Gastrocnemius medialis (tissue), 4 donors: ENCODE measurements at places on chromosomes 6 and 20.
A peak's percentile ranks its signal among the peaks of the same experiment; 100 is the strongest.

- DNase-seq = peak; percentile 7
These were observed 71.6 kb downstream of the GJA1 start for GRCh38 chr6:121506761-121507754.

DNA sequence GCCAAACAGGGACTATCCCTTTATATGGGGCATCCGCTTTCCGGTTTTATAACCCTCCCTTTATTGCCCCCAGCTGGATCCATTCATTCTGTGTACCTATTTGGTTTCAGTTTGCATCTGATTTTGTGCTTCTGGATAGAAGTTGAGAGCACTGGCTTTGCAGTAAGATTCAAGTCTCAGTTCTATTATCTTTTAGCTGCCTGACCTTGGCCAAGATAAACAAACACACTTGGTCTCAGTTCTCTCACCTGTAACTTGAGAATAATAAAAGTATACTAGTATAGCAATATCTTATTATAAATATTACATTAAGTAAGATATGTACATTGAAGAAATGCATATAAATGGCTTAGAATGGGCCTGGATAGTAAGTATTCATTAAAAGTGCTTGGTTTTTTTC lies 182.4 kb upstream of the TSHZ2 start:
- DNase-seq = no peak

DNA sequence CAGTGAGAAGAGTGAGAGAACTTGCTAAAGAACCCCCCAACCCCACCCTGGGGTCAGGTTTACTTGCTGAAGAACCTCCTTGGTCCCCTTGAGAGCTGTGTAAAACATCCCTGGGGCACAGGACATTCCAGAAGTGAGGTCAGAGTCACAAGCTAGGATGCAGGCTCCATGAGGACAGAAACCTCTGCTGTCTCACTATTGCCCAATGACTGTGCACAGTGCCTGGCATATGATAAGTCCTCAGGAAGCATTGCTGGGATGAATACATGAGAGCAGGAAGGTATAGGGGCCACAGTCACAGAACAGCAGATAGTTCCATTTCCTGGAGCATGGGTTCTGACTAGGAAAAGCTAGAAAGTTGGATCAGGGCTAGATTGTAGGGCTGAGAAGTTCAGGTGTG lies 18.4 kb downstream of the NT5E start:
- no peak for DNase-seq

- DNase-seq = no peak
These were observed 8.9 kb downstream of the FITM2 start for GRCh38 chr20:44302026-44302669.

DNA sequence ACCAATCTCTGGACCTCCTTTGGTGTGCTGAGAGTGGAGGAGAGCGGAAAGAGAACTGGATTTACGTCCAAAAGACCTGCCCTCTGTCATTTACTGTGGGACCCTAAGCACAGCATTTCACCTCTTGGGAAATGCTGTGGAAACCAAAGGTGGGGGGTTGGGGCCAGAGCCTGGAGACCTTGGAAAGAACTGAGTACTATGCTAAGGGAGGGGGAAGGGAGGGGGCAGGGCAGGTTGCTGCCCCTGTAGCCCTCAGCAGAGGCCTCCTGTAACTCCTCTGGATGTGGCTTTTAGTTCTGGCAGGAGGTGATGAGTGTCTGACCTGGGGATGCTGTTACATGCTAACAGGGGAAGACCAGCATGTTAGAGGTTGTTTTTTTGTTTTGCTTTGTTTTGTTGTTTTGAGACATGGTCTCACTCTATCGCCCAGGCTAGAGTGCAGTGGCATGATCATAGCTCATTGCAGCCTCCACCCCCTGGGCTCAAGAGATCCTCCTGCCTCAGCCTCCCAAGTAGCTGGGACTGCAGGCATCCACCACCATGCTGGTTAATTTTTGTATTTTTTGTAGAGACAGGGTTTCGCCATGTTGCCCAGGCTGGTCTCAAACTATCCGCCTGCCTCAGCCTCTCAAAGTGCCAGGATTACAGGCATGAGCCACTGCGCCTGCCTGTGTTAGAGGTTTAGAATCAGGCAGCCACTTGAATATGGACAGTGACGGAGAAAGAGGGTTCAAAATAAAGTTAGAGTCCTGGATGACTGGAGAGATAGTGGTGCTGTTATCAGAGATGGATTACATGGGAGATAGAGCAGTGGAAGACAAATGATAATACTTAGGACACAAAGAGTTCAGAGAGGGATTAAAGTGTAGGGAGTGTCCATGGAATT lies 18.4 kb upstream of the PARD6B start:
- DNase-seq = no peak

DNA sequence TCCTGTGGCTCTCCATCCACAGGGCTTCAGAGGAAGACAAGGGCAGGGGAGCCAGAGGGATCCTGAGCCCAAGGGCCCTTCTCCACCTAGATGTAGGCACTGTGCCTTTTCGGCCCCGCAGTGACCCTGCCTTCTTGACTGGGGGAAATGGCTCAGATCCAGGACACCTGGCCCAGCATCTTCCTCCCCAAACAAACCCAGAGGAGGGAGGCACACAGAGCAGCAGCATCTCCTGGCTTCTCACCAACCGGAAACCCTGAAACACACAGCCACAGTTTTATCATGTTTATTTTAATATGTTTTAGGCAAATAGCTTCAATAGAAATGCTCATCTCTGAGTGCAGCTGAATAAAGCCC lies 84.5 kb upstream of the LRFN2 start:
- no peak for DNase-seq

DNA sequence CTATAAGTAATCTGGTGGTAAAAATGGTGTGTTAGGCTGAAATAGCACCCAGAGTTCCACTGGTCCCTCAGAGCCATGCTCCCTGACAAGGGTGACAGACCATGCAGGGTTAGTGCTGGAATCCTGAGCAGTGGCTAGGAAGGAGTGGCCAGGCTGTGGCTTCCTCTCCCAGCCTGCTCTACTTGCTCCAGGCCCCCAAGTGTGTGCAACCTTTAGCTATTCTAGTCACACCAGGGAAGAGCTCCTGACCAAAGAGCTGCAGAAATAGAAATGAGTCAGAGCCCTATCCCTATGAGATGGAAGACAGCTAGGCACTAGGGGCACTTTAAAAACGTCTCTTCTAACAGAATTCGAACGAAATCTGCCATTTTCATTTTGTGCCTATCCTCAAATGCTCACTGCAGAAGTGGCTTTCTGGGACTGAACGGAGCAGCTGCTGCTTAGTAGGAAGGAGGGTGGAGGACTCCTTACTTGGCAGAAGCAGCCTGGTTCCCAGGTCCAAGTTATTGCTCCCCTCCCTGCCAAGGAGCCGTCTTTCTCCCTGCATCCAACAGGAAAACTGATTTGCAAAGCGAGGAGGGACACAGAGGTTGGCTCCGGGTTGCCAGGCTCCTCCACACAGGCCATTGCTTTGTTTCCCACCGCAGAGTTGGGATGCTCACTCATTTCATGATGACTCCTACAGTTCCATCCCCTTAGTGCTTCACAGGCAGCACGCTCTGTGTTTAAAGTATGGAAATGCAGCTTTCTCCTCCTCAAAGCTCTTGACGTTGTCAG lies 754.5 kb downstream of the C6orf118 start:
- no peak for DNase-seq

- DNase-seq = no peak
These were observed 472.9 kb upstream of the ZNF337 start for GRCh38 chr20:26169506-26169905.

DNA sequence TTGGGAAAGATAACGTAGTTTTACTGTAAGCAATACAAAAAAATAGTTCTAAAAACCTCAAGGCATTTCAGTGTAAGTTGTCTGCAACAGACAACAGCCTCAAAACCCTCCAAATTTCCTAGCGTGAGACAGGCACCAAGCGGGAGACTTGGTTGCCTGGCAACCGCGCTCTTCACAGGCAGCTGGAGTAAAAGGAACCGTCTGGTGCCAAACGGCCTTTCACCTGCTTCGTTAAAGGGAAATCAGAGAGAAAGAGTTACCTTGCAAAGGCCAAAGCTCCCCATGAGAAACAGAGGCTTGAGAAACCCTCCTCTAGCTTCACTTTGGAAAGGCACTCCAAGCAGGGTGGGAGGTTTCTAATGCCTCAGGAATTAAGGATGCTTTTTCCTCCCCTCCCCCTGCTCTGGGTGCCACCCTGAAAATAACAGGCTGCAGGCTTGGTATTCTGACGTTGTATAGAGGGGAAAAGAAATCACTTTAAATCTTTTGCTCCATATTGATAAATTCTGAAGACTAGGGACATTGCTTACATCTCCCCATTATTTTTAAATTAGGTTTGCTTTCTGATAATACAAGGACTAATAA lies 129.7 kb upstream of the UFL1 start:
- no peak for DNase-seq
